SW 1271 (cell line): ENCODE measurements at places on chromosomes 7 and 10.

GRCh38 chr10:52486840-52487611, 172.9 kb downstream of the DKK1 start:
- DNase-seq, result peak; percentile 68

DNA sequence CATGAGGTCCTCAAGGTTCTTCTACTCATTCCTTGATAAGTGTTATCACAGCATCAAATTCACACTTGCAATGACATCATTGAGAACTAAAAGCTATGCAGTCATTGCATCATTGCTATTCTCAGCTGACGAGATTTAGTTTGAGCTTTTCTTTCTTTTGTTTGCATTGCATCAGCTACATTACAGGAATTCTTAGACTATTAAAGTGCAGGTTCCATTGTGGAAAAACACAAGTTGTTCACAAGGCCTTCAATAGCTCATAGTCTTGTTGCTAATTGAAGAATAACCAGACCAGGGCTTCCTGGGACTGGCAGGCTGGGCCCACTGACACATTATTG, 139.3 kb downstream of the CXCL12 start:
- no peak for DNase-seq

DNA sequence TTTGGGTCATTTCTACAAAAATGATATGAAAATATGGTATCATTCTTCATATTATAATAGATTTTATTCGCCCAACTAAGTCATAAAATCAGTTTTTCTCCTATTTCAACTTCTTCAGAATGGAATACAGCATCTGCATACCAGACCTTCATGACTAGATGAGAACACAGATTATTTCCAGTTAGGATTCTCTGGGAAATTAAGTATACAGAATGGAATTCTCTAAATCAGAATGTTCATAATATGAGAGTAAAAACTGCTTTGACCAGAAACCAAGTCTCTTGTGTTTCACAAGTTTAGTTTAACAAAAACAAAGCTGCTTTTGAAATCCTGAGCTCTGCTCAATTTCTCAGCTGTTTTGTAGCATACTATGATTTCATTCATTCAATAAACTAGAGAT, 160.3 kb upstream of the SEMA3A start:
- no peak for DNase-seq

- no peak for DNase-seq
Observed at GRCh38 chr7:116165717-116166116, 44.6 kb upstream of the TES start.

- no peak for DNase-seq
Observed at GRCh38 chr7:52140851-52141250, 824.2 kb upstream of the COBL start.

DNA sequence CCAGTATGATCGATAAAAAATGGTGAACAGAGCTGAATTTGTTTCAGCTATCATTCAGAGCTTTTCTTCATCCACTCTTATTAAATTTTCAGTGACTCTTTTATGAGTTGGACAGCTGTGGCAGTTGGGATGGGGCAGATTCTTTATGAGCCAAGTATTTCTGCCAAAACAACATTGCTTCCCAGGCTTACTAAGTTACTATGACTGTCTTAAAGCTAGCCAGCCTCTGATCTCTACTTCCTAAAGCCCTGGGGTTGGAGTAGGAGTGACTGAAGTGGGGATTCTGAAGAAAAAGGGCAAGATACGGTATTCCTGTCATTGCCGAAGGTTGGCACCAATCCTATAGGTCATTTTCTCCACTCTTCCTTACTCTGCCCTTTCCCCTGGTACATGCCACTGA, 12.7 kb downstream of the RPP30 start:
- DNase-seq, result no peak

DNA sequence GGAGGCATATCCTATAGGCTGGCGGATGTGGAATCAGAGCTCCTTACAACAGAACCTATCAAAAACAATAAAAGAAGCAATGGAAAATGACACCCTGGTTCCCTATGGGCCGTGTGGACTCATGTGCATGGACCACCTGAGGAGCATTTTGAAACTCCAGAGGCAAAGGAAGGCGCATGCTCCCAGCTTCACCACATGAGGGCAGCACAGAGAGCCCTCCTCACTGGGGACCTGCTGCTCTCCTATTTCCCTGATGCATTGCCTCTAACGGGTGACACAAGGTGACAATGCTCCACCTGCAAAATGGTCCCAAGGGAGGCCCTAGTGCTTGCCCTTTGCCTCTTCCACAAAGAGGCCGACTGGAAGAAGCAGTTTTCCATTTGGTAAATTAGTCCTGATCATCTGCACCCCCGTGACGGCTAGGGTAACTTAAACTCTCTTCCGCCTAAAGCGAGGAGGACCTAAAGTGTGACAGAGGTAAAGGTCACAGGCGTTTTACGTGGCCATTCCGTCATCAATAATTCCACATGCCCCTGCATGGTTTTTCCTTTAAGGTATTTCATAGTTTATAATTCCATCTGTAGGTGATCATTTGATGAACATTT, 67.7 kb downstream of the GPAM start:
- DNase-seq, result peak; percentile 12

- DNase-seq, result no peak
Observed at GRCh38 chr7:116770941-116771340, 91.4 kb upstream of the CAPZA2 start.

DNA sequence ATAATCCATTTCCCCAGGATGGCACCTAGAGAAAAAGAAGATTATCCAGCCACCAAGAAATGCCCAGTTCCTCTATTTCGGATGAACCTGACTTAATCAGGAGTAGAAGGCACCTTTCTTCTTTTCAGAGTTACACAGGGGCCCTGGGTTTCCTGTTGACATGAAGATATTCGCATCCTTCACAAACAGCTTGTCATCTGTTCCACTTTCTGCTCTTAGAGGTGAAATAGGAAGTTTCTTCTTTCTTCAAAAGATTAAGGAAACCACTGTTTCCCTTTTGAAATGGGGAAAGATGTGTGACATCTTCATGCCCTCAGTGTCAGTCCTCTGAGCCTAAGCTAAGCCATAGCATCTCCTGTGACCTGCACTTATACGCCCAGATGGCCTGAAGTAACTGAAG, 39.1 kb upstream of the RAB18 start:
- DNase-seq, result no peak

DNA sequence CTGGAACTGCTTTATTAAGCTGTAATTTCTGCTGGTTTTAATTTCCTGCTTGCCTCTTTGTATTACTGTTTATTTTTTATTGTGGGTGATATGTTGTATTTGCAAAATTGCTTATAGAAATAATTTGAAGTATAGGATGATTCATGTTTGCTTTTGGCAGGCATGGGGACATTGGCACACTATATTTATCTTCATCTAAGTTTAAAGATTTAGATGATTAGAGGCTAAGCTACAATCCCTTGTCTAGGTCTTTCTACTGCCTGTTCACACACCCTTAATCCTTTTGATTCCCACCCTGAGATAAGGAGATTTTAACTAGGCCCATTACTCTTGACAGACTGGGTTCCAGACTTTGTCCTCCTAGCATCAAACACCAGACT, 182.8 kb upstream of the KAT6B start:
- DNase-seq, result no peak

DNA sequence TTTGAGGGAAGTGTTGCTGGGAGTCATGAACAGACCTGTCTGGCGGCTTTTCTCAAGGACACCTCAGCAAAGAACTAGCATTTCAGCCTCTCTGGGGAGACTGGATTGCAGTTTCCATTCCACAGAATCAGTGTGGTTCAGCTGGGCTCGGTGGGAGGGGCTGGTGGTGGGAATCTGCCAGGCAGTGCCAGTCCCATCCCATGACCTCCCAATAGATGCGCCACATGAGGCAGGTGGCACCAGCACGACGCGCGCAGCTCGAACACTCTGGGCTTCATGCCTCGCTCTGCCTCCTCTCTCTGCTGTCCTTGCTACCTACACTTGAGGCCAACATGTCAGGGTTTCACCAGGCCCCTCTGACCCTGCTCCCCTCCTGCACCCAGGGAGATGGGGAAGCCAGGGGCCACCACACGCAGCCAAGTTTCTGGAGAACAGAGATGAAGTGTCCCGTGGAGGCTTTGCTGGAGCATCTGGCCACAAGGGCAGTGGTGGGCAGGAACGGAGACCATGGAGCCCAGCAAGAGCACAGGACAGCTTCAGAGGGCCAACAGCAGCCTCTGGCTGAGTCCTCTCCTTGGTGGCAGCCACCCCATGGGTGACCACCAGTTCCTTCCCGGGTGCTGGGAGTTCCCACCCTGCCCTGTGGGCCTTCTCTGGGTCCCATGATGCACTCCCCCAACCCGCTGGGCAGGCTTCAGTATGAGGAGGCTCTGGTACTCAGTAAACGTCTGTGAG, 2.3 kb downstream of the NACAD start:
- no peak for DNase-seq

GRCh38 chr7:134368851-134369544, 52.3 kb upstream of the SLC35B4 start:
- DNase-seq, result no peak

- peak; percentile 67 for DNase-seq
Observed at GRCh38 chr7:138000081-138000701, 1.7 kb downstream of the CREB3L2 start.

DNA sequence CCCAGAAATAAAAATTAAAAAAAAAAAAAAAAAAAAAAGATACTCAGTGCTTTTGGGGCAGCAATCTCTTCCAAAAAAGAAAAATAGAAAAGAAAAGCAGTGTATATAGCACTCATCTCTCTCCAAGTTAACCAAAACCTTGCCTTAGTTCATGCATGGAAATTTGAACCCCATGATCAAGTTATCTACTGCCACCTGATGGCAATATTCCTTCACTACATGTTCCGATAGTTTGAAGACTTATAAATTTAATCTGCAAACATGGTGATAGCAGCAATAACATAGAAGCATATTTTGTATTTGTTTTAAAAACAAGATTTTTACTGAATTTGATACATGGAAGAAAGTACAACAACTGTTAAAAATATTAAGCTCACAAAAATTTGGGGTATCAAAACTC, 48.6 kb upstream of the SLIT1 start:
- DNase-seq, result no peak

- DNase-seq, result no peak
Observed at GRCh38 chr10:115861864-115862263, 411.1 kb downstream of the GFRA1 start.

- DNase-seq, result no peak
Observed at GRCh38 chr10:132043861-132044695, 21.7 kb upstream of the JAKMIP3 start.

GRCh38 chr10:23630885-23631284, 192.0 kb downstream of the OTUD1 start:
- no peak for DNase-seq

DNA sequence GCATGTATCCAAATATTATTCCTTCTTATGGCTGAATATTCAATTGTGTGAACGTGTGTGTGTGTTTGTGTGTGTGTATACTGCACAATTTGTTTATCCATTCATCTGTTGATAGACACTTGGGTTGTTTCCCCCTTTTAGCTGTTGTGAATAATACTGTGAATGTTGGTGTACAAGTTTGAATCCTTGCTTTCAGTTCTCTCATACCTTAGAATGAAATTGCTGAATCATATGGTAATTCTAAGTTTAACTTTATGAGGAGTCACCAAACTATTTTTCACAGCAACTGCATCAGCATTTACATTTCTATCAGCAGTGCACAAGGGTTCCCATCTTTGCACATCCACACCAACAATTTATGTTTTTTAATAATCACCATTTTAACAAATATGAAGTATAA, 86.9 kb upstream of the GATAD1 start:
- DNase-seq, result no peak

DNA sequence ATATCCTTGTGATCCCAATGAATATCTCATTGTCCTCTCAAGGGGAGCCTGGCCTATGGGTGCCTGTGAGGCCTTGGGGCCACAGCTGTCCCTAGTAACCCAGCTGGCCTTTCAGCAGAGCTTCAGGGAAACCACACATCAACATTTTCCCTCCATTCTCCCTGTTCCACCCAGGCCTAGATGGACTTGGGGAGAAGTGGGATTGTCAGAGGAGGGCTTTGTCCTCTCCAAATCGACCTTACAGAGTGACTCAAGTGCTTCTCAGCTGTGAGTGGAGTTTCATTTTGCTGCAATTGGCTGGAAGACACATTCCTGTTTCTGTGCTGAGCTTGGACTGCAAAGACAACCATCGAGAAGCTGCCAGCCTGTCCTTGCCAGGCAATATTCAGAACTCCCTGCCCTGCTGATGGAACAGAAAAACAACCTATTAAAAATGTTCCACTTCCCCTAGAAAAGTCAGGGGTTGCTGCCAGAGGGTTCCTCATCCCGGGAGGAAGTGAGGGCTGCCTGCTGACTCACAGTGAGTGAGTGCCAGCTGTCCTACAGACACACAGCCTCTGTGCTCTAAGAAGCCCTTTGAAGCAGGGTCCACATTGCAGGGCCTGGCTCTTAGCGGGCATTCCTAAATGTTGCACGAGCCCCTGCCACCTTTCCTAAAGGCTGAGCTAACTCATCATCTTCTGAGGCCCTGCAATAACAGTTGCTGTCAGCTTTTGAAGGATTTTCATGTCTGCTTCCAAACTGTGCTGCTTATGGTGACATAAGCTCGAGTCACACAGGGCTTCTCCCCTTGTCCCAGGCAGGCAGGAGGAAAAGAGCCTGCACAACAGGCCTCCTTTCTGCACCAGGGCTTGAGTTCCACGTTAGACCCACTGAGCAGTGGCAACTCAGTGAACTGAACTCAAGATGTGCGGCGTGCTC, 20.5 kb downstream of the STRA8 start:
- no peak for DNase-seq

DNA sequence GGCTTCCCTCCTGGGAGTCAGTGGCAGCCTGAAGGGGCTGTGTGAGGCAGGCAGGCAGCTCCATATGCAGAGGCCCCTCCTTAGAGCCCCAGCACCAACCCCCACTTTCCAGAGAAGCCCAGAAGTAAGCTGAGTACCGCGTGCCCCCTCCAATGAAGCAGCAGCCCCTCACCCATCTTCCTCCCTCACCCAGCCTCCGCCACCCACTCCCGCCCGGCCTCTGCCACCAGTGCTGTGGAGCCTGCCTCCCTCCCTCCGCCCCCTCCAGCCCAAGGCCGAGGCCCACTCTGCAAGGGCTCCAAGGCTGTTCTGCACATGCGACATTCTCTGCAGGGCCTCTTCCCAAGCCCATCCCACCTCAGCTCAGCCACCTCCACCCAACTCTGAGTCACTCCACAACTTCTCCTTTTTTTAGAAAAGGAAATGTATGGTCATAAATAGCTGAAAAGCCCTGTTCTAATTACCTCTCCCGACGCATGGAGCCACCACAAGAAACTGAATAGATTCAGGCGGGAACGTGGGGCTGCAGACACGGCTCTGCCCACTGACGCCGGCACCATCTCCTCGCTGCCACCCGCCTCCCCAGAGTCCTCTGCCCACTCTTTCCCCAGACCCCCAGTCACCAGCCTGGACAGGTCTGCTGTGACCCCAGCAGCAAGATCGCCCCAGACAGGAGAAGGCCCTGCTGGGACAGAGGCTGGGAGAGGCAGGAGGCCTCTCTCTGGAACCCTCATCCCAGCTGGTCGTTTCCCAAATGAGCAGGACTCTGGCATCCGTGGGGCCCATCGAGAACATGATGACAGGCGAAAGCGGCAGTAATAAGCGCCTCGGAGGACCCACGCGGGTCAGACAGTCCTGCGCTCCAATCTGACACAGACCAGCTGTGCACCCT, 213.9 kb downstream of the MAD1L1 start:
- DNase-seq, result no peak
